ENCODE measurements at places on chromosomes 5 and 9.
A peak's percentile ranks its signal among the peaks of the same experiment; 100 is the strongest.

DNA sequence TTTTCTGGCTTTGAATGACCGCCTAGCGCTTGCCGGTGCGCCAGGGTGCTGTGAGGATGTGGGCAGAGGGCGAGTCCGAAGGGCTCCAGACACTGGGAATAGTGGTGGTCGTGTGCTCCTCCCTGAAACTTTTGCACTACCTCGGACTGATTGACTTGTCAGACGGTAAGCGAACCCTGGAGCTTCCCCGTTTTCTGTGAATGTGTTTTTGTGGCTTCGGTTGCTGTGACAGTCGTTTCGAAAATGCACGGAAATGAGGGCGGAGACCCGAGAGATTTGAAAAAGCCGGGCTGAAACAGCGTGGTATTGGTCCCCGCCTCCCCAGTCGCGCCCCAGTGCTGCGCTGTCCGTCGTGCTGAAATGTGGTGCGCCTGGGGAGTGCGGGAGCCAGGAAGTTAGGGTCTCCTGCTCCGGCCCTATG lies 102.5 kb upstream of the GABRP start:
- peak; percentile 71 for DNase-seq

- no peak for DNase-seq
Observed at GRCh38 chr5:6403416-6403815, 25.1 kb upstream of the MED10 start.

DNA sequence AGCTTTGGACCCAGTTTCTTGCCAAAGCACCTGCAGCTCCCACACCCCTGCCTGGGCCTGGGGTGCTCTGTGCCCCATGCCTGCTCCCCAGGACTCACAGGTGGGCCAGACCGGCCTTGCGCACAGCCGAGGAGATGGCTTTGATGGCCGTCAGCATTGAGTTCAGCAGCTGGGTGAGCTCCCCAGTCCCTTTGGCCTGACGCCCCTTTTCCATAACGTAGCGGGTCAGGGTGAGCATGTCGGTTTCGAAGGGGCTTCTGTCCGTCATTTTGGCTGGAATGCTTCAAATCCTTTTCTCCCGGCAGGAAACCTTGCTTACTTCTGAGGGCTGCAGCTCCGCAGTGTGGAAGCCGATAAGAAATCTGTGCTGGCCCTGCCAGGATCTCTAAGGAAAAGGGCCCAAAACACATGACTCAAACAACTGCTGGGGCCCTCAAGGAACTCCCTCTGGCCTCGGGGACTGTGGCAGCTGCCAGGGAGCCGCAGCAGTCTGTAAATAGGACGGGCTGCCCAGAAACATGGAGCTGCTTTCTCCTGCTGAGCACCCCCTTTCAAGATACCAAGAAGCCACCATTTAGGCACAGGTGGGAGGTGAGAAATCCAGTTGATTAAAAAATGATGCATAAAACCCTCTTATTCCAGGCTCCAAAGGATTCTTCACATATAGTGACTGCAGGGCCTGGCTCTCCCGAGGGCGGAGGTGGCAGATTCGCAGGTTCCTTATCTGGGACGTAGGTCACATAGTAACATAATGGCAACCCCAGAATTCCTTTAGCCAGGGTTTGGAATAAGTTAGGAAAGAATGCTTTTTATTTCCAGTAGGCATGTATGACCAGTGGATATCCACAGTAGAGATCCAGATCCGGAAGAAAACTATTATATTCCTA lies at the start of gene FBP2:
FBP2 (minus strand) TSS at position 366 of the 887 bp plus-strand sequence; CDS start at position 268, 98 bp downstream.
- DNase-seq = no peak

DNA sequence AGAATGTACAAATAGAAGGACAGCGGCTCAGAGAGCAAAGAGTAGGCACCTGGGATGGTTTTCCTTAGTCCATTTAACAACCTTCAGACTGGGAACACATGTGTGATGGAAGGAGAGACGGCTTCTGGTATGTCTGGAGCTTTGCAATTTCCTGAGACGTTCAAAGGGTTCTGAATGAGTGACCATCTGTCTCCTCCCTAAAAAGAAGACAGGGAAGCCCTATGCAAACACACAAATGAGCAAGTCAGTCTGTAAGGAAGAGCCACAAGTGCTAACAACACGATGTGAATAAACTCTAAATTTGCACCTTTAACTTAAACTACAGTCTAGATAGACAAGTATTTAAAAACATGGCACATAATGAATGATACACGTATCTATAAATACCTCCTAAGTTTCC lies 391.0 kb downstream of the ICE1 start:
- no peak for DNase-seq

- no peak for DNase-seq
Observed at GRCh38 chr9:134043531-134043988, 18.3 kb downstream of the BRD3OS start.

DNA sequence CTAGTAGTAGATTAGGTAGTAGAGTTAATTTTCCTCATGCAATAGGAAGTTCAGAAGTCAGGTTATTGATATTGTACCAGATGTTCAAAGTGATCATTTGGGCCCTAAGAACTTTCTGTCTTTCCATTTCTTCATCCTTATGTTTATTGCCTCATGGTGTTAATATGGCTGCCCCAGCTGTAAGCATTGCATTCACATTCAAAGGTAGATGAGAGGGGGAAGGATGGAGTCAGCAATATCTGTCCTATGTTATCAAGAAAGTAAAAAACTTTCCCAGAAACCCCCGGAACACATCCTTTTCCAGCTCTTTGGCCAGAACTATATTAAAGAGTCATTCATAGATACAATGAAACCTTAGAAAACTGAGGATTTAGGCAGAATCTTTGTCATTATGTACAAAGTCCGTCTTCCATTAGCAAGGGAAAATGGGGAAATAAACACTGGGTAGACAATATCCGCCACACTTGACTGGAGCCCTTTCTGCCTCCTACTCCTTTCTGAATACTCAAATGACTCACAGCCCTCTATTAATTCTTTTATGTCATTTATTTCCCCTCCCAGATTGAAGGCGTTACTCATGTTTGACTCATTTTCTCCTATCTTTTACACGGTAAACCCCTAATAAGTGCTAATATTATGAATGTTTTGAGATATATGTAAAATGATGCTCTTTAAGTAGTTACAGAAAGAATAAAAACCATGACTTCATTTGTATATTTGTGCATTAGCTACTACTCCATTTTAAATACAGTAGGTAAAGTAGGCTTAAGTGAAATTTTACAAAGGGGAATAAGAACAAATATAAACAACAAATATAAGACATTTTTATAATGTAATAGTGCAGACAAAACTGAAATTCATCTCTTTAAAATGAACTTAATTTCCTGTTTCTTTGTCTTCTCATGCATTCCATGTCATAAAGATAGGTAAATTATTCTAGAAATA lies 127.6 kb downstream of the SLF1 start:
- DNase-seq = no peak

GRCh38 chr9:117000834-117001233 lies 313.7 kb downstream of the TRIM32 start:
- DNase-seq = no peak

- DNase-seq = peak; percentile 97
Observed at GRCh38 chr5:111774525-111774924, 17.5 kb upstream of the NREP start.

DNA sequence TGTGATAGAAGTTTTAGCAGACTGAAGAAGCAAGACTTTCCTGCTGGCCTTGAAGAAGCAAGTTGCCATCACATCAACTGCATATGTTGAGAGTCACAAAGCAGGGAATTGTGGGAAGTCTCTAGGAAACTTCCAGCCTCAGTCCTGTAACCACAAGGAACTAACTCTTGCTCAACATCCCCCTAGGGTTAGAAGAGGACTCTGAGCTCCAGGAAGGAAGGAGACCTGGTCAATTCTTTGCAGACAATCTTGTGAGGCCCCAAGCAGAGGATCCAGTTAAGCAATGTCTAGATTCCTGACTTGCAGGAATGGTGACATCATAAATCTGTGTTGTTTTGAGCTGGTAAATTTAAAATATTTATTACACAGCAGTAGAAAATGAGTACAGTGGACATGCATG lies 18.6 kb upstream of the ZNF366 start:
- peak; percentile 24 for DNase-seq

DNA sequence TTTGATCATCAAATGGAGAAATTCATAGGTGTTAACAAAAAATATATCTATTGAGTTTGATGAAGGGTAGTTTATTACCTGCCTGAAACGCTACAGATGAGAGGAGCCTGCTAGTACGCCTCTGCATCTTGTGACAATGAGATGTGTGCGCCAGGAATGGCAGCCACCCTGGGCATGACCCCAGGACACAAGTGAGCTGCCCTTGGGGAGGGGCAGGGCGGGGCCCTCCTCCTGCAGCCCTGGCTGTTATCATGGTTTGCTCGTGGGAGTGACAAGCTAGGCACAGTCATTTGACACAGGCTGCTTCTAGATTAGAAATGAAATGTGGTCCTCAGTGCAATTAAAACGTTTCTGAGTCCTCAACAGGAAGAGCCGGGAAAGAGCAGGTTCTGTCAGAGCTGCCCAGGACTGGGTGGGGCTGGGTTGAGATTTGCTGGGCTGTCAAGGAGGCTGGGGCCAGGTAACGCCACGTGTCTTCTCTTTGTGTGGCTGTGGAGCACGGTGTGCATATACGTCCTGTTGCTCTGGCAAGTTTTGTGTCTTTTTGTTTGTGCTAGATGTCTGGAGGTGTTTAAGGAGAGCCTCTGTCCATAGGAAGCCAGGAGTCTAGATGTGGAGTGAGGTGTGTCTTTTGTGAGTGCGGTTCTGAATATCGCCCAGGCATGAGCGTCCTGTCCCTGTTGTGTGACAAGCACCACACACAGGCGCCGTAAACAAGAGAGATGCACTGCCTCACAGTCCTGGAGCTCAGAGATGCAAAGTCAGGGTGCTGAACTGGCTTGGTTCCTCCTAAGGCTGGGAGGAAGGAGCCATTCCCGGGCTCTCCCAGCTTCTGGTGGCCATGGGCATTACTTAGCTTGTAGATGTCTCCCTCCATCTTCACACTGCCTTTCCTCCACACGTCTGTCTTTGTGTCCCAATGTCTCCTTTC lies 129.0 kb upstream of the IRX4 start:
- no peak for DNase-seq

- DNase-seq = no peak
Observed at GRCh38 chr5:143431789-143432188, 28.3 kb upstream of the NR3C1 start.

GRCh38 chr5:102863058-102863457 lies 108.0 kb downstream of the PAM start:
- DNase-seq = no peak

DNA sequence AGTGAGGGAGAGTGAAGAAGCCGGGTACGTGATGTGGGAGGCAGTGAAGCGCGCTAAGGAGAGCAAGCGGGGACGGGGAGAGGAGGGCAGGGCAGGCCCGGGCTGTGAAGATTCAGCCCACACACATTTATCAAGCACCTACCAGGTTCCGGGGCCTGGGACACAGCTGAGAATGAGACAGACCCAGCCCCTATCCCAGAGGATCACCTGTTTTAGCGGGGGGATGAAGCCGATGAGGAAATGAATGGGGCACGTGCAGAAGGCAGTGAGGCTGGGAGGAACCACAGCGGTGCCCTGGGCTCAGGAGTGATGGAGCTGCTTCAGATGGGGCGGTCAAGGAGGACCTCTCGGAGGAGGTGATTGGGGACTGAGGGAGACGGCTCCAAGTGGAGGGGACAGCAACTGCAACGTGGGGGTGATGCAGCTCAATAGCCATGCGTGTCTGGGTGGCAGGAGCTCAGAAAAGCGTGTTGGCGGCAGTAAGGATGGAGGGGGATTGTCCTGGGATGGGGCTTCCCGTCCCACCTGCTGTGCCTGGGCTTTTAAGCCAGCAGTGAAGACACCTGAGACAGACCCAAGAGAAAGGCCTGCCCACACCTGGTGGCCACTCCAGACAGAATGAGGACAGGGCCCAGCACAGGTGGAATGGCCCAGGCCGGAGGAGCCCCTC lies 77.5 kb upstream of the UNC5A start:
- DNase-seq = no peak

GRCh38 chr9:83030391-83031107 lies 32.4 kb downstream of the RASEF start:
- DNase-seq = no peak

GRCh38 chr9:4061717-4062116 lies 238.2 kb downstream of the GLIS3 start:
- no peak for DNase-seq

DNA sequence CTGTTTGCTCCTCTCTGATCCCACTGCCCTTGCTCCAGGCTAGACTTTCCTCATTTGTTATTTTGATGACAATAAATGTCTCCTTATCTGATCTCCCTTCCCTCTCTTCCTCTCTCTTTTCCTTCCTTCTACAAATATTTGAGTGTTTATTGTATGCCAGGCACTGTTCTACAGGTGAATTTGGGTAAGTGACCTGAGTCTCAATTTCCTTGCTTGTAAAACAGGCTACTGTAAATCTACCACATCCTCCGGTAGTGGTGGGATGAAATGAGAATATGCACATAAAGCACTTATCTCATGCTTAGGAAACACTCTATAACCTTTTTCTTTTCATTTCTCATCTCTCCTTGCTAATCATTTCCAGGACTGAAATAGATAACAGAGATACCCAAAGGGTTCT lies 86.4 kb downstream of the HMHB1 start:
- no peak for DNase-seq

DNA sequence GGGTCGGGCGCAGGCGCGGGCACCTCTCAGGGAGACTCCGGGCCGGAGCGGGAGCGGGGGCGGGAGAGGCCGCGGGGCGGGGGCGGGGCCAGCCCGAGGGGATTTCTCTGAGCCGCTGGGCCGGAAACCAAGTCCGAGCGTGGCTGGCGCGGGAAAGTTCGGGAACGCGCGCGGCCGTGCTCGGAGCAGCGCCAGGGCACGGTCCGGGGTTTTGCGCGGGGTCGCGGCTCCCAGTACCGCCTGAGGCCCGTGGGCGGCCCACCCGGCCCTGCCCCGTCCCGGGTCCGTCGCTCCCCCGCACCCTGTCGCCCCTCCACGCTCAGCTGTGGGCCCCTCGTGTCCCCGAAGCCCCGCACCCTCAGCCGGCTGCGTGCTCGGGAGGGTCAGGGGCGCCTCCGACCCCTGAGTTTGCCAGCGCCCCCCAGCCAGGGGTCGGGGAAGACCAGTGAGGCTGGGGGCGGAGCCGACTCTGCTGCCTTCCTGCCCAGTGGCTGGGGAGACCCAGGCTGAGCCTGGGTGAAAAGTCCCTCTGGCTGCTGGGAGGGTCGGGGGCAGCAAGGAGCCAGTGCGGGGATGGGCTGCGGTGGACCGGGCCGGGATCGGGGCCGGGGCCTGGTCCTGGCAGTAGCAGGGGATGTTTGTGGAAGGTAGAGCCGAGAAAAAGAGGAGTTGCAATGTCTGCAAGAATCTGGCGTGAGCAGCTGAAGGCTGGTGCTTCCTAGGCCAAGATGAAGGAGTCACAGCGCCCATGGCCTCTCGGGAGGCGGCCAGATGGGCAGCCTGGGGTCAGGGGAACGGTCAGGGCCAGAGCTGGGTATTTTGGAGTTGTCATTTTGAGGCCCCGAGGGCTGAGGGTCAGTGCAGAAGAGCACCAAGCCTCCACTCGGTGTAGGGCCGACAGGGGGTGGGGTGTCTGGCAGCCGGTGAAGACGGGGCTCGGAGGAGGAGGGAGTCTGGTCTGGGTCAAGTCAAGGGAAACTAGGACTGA lies 588 bp downstream of the TRAF2 start:
- DNase-seq = peak; percentile 24

DNA sequence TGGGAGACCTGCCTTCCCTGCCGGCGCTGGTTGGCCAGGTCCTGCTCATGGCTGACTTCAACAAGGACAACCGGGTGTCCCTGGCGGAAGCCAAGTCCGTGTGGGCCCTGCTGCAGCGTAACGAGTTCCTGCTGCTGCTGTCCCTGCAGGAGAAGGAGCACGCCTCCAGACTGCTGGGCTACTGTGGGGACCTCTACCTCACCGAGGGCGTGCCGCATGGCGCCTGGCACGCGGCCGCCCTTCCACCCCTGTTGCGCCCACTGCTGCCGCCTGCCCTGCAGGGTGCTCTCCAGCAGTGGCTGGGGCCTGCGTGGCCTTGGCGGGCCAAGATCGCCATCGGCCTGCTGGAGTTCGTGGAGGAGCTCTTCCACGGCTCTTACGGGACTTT lies 10.6 kb downstream of the DIPK1B start:
- DNase-seq = peak; percentile 60
